ENCODE measurements at places on chromosomes 12 and 14.

DNA sequence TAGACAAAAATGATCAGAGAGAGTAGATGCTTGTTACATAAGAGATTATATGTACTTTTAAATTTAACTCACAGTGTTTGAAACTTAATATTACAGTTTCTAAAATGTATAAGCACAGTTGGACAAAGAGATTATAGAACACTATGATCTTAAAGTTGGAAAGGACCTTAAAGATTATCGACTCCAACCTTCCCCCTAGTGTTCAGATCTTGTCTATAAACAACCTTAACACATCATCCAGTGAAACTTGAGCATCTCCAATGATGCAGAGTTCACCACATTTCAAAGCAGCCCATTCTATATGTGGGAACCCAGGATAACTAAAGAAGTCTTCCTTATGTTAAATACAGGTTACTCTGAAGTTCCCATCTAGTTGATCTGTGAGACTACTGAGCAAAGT lies 480.8 kb downstream of the RMST start:
- H3K27me3 ChIP-seq: no peaks in the 10 kb centered on the region
- H3K4me3 ChIP-seq: no peak overlapping the region
- no peak overlapping the region for H3K27ac ChIP-seq
- no peaks in the 10 kb centered on the region for H3K36me3 ChIP-seq

DNA sequence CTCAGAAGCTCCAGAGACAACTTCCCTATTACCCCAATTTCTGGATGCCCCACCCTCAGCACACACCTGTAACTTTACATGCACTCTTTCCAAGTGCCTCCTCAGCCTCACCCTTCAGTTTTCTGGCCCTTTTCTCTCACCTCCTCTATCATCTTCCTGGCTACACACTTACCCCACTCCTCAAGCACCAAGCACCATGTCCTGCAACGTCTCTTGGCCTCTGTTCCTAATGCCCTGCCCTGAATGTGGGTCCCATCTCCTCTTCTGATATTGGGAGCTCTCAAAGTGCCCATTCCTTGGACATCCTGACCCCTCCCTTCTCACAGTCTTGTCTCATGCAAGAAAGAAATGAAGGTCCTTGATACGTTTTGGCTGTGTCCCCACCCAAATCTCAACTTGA lies 1.2 kb downstream of the KRT72 start:
- no peak overlapping the region for H3K4me3 ChIP-seq
- H3K36me3 ChIP-seq: no peaks in the 10 kb centered on the region
- H3K27ac ChIP-seq: no peak overlapping the region
- peaks cover 3% of the 10 kb centered on the region for H3K4me1 ChIP-seq
- DNase-seq: no peak
- H3K27me3 ChIP-seq: peaks cover 4% of the 10 kb centered on the region

- no peaks in the 10 kb centered on the region for H3K36me3 ChIP-seq
- H3K4me3 ChIP-seq: no peak overlapping the region
- H3K27me3 ChIP-seq: peaks cover 11% of the 10 kb centered on the region
These were observed 68.9 kb downstream of the RASSF8 start for GRCh38 chr12:26027401-26027800.

DNA sequence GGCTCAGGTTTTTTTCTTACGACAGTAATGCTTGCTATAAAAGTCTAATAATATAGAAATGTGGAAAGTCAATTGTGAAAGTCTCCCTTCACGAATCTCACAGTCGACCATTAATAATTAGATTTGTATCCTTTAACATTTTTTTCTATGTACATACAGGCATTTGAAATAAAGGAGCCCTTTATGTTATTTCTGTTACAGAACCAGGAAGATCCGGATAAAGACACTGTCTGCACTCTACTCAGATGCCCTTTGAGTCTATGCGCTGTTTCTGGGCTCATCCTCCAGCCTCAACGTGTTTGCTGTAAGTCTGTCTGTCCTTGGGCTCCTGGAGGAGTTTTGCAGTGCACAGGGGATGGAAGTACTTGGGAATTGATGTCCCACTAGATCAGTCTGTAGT lies 212.2 kb upstream of the ATP2B1 start:
- no peak overlapping the region for H3K27ac ChIP-seq
- no peaks in the 10 kb centered on the region for H3K36me3 ChIP-seq
- H3K4me3 ChIP-seq: no peak overlapping the region
- no peaks in the 10 kb centered on the region for H3K4me1 ChIP-seq
- no peaks in the 10 kb centered on the region for H3K27me3 ChIP-seq

GRCh38 chr14:92990456-92991430 lies 67.8 kb downstream of the CHGA start:
- no peaks in the 10 kb centered on the region for H3K4me1 ChIP-seq
- no peak for DNase-seq
- no peak overlapping the region for H3K4me3 ChIP-seq
- H3K27ac ChIP-seq: no peak overlapping the region
- no peaks in the 10 kb centered on the region for H3K27me3 ChIP-seq

- H3K36me3 ChIP-seq: no peaks in the 10 kb centered on the region
- DNase-seq: no peak
- H3K4me1 ChIP-seq: peaks cover 30% of the 10 kb centered on the region
- no peak overlapping the region for H3K27ac ChIP-seq
- H3K4me3 ChIP-seq: no peak overlapping the region
- peaks cover 8% of the 10 kb centered on the region for H3K27me3 ChIP-seq
These were observed 29.4 kb upstream of the KRAS start for GRCh38 chr12:25280082-25280481.

DNA sequence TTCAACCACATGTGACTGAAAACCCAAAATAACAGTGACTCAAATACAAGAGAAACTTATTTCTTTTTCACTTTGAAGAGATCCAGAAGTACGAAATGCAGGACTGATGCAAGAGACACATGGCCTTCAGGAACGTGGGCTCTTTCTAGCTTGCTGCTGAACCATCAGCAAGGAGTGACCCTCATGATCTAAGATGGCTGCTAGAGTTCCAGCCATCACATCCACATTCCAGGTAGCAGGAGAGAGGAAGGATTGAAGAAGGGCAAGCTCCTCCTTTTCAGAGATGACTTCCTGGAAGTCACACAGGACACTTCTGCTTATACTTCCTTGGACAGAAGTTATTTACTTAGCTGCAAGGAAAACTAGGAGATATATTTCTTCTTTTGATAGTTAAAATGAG lies 67.6 kb upstream of the BCL11B start:
- no peak overlapping the region for H3K4me3 ChIP-seq
- H3K27ac ChIP-seq: no peak overlapping the region
- DNase-seq: no peak
- H3K36me3 ChIP-seq: no peaks in the 10 kb centered on the region

DNA sequence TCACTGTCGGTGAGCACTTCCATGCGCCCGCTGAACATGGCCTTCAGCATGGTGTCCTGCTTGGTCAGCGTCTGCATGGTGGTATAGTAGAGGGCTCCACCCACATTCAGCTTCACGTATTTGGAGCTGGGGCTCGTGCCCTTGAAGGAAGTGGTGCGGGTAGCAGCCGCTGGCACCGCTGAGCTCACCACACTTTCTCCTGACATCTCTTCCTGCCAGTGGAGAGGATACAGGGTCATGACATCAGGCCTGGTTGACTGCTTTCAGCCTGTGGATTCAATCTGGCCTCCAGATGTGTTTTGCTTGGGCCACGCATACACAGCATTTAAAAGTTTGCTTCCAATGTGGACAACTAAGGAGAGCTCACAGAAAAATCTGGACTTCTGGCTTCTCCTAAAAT lies 7.6 kb downstream of the KCTD10 start:
- peaks cover 19% of the 10 kb centered on the region for H3K4me1 ChIP-seq
- DNase-seq: no peak
- H3K27ac ChIP-seq: no peak overlapping the region
- no peak overlapping the region for H3K4me3 ChIP-seq
- peaks cover 7% of the 10 kb centered on the region for H3K36me3 ChIP-seq

- H3K27me3 ChIP-seq: peaks cover 16% of the 10 kb centered on the region
- H3K4me1 ChIP-seq: peaks cover 19% of the 10 kb centered on the region
- no peak overlapping the region for H3K27ac ChIP-seq
- peaks cover 1% of the 10 kb centered on the region for H3K36me3 ChIP-seq
These were observed 142.6 kb upstream of the NCOR2 start for GRCh38 chr12:124709722-124710687.

DNA sequence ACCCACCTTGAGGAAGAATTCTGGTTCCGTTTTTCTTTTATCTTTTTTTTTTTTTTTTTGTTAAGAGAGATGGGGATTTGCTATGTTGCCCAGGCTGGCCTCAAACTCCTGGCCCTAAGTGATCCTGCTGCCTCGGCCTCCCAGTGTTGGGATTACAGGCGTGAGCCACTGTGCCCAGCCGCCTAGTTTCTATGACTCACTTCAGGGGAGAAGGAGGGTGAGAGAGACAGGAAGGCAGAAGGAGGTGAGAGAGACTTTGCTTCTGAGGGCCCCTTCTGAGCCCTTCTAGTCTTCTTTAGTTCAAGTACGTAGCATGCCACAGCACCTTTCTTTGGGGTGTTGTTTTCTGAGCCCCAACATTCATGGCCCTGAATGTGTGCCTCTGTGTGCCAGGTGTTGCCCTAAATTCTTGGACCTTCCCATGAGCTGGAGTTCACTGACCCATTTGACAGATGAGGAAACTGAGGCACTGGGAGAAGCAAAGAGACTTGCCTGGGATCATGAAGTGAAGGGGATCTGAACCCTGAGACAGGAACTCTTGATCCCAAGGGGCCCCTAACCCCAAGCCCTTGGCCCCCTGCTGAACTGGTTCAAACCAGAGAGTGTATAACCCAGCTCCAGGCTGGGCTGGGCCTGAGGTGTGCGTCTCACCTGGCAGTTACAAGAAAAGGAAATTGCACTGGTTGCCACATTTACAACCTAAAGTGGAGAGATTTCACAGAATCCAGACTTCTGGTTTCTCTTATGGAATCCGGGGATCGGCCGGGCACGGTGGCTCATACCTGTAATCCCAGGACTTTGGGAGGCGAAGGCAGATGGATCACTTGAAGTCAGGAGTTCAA lies 20.8 kb downstream of the SH2B3 start:
- no peak for DNase-seq
- H3K4me3 ChIP-seq: peak overlapping the region; percentile 65
- H3K4me1 ChIP-seq: peaks cover 66% of the 10 kb centered on the region
- peaks cover 14% of the 10 kb centered on the region for H3K36me3 ChIP-seq

DNA sequence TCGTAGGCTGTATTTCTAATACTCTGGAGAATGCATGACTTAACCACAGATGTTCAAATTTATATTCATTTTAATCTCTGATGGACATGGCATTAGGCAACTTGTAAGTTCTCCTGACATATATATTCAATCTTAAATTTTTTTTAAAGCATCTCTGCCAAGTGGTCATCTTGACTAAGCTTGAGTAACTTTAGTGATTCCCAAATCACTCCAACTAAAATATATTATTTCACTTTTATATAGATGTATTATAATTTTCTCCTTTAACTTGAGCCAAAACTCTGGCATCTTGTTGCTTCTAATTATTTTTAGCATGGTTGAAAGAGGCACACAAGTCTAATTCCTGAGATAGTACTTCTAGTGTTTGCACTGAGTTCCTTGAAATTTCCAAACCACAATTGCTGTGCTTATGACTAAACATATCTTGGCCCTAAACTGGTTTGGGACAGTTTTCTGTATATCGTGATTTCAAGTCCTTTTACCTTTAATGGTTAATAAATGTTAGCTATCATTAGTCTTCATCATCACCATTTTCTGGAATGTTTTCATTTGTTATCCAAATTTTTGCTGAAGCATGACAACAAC lies 8.4 kb downstream of the LRFN5 start:
- H3K27me3 ChIP-seq: peaks cover 17% of the 10 kb centered on the region
- no peak overlapping the region for H3K27ac ChIP-seq
- H3K36me3 ChIP-seq: no peaks in the 10 kb centered on the region
- H3K4me3 ChIP-seq: no peak overlapping the region
- DNase-seq: no peak

- peaks cover 6% of the 10 kb centered on the region for H3K27me3 ChIP-seq
- H3K4me3 ChIP-seq: no peak overlapping the region
These were observed 47.3 kb downstream of the NUAK1 start for GRCh38 chr12:106091446-106091820.

- no peak for DNase-seq
- no peak overlapping the region for H3K4me3 ChIP-seq
- H3K27ac ChIP-seq: peak overlapping the region; percentile 25
- H3K4me1 ChIP-seq: peaks cover 22% of the 10 kb centered on the region
These were observed 14.4 kb downstream of the ERP27 start for GRCh38 chr12:14923944-14924343.

DNA sequence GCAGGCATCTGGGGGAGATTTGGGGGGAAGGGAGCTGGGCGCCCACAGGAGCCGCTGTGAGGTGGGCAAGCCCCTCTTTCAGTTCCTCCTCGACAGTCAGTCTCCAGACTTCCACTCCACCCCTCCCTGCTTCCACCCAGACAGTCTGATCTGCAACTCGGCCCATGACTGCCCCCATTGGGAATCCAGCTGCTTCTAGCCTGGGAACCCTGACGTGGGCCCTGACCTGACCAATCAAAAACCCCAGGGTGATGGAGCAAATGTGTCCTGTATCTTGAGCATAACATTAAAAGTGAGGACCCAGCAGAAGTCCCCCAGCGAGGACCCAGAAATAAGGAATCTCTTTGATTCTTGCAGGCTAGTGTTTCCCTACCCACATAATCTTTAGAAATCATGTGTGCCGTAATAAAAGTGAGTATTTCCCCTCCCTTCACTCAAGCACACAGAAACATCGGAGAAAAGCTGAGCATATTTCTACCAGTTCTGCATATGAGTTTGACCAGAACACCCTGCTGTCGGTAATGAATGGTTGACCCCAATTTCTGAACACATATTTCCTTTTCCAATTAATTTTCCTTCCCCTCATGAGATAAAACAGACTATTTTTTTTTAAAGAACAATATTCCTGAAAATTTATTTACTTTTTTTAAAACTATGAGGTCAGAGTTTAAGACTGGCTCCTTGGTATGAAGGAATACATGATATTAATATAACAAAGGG lies 6.4 kb downstream of the SSH1 start:
- H3K27me3 ChIP-seq: no peaks in the 10 kb centered on the region
- no peak for DNase-seq
- H3K36me3 ChIP-seq: peaks cover 39% of the 10 kb centered on the region
- peaks cover 27% of the 10 kb centered on the region for H3K4me1 ChIP-seq
- no peak overlapping the region for H3K27ac ChIP-seq
- H3K4me3 ChIP-seq: no peak overlapping the region

DNA sequence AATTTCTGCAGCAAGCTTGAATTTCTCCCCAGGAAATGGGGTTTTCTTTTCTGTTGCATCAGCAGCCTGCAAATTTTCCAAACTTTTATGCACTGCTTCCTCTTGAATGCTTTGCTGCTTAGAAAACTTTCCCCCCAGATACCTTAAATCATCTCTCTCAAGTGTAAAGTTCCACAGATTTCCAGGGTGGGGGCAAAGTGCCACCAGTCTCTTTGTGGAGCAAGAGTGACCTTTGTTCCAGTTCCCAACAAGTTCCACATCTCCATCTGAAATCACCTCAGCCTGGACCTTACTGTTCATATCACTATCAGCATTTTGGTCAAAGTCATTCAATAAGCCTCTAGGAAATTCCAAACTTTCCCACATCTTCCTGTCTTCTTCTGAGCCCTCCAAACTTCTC lies 241.6 kb upstream of the TMTC1 start:
- no peaks in the 10 kb centered on the region for H3K36me3 ChIP-seq
- no peak overlapping the region for H3K27ac ChIP-seq

- DNase-seq: peak; percentile 68
- peak within 1 kb of the TSS; percentile 93 for H3K4me3 ChIP-seq
- H3K27ac ChIP-seq: peak within 1 kb of the TSS; percentile 97
- peaks cover 76% of the 10 kb centered on the region for H3K4me1 ChIP-seq
- H3K36me3 ChIP-seq: peaks cover 12% of the 10 kb centered on the region
These were observed at the start of gene SYNE3 for GRCh38 chr14:95516554-95517181. Gene SYNE3 (minus strand): TSS chr14:95516650. CDS start chr14:95475821, 40,829 bp downstream.

GRCh38 chr12:92132288-92132687 lies 13.4 kb downstream of the BTG1 start:
- H3K27ac ChIP-seq: peak overlapping the region; percentile 85
- peaks cover 35% of the 10 kb centered on the region for H3K36me3 ChIP-seq
- no peaks in the 10 kb centered on the region for H3K27me3 ChIP-seq
- peak; percentile 33 for DNase-seq

- no peak overlapping the region for H3K27ac ChIP-seq
- H3K4me1 ChIP-seq: peaks cover 5% of the 10 kb centered on the region
- H3K36me3 ChIP-seq: no peaks in the 10 kb centered on the region
- H3K4me3 ChIP-seq: no peak overlapping the region
- DNase-seq: no peak
These were observed 32.4 kb upstream of the ULK1 start for GRCh38 chr12:131862084-131862441.

All from activated T-helper 1 cell treated with anti-CD3 and anti-CD28 coated beads, Interleukin-12 subunit alpha, Interleukin-12 subunit beta, Interleukin-2, Interleukin-4 antibody, amounts not matched to agents 30 ng/mL and 10 ng/mL and 1 ng/mL, durations not matched to agents 14 hours and 24 hours and 36 hours (primary cell).